ENCODE measurements at places on chromosomes 5 and 9.

DNA sequence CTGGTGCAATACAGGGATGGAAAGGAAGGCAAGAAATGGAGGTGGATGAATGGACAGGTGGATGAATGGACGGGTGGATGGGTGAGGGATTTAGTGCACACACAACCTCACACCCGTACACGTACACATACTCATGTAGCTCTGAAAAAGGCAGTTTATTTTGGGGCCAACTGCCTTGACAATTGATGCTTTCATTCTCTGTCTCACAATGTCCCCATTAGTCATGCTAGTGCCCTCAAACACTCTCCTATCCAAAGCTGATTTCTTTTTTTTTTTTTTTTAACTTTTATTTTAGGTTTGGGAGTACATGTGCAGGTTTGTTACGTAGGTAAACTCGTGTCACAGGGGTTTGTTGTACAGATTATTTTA, 495.0 kb downstream of the DMAC1 start:
- no peak for DNase-seq

GRCh38 chr5:136513430-136513829, 148.1 kb upstream of the TRPC7 start:
- DNase-seq = no peak

GRCh38 chr5:40258222-40258621, 421.5 kb upstream of the PTGER4 start:
- DNase-seq = no peak

DNA sequence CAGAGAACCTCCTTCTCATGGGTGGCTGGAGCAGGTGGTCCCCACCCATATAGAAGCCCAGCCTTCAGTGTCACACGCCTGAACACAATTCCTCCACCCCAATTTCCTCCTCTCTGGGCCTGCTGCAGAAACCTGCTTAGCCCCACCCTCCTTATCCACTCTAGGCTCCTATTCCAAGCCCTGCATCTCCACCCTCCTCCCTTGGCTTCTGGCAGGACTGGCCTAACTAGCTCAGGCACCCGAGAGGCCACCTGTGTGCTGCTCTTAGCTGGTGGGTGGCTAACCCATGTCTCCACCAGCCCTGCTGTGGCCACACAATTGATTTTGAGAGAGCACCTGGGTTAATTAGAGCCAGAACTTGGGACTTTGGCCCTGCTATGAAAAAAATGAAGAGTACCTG, 77.3 kb upstream of the ATP10B start:
- no peak for DNase-seq

- DNase-seq = no peak
Observed at GRCh38 chr9:110912419-110913291, 125.6 kb downstream of the LPAR1 start.

GRCh38 chr9:19934301-19934871, 145.5 kb upstream of the SLC24A2 start:
- DNase-seq = no peak

DNA sequence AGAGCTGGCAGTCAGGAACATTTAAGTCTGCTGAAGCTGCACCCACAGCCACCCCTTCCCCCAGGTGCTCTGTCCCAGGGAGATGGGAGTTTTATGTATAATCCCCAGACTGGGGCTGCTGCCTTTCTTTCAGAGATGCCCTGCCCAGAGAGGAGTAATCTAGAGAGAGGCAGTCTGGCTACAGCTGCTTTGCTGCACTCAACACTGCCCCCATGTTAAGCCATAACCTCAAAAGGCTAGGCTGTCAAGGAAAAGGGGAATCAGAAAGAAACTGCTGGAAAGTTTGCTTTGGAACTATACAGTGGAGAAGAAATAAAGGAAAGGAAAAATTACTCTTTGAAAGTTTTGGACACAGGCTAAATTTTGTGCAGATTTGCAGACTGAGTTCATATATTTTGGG, 127.2 kb downstream of the MACIR start:
- no peak for DNase-seq

GRCh38 chr5:177472460-177473442, 683 bp downstream of the DBN1 start:
- DNase-seq = no peak

Measured in non-pigmented ciliary epithelial cell (primary cell).